ENCODE measurements at places on chromosomes 12 and 14.

DNA sequence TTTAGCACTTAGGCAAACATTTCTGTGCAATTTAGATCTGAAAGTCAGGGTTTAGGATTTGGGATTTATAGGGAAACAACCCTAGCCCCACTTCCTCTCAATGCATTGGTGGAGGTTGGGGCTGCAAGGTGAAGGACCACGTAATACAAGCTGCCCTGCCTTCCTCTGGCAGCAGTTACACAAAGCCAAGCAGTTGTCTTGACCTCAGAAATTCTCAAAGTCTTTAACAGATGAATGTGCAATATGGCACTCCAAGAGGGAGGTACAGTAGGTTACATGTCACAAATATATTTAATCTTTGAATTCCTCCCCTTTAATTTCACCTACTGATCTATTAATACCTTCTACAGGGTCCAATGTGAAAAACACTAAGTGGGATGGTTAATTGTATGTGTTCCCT is 23.9 kb downstream of the IFNG-AS1 start:
- no peak for DNase-seq

DNA sequence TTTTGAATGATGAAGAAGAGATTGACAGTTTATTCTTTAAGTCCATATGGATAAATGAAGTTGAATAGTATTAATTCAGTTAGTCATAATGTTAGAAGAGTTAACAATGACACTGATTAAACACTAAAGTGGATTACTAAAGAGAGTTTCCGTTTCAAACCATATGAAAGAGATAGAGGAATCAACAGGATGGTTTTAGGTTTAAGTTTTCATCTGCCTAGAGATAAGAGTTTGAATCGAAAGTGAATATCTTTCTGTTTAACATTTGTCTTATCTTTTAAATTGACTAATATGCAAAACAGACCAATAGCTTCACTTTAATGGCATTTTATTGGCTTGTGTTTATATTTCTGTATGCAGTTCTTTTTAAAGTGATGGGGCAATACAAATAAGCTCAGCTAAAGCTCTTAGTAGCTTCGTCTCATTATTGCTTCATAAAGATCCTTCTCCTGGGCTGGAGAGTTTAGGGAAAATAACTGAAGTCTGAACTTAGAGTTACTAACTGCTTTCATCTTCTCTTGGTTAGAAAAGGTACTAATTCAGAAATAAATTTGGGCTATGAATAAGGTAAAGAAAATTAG is 66.0 kb downstream of the MIPOL1 start:
- no peak for DNase-seq

DNA sequence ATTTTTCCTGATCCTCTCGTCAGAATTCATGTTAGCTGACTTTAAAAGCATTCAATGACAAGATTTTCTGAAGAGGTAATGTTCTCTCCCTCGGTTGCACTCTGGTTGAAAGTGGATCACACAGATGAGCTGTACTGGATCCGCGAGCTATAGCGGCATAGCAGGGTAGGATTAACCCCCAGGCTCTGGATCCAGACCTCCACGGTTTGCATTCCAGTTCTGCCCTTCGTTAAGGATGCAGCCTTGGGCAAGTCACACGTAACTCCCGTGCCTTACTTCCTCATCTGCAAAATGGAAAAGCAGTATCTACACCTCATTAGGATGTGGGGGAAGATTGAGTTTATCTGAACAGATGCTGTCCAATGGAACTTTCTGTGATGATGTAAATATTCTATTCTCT is 13.8 kb downstream of the CCDC92 start:
- no peak for DNase-seq

- no peak for DNase-seq
Measured at GRCh38 chr12:20154052-20154451, 214.3 kb upstream of the PDE3A start.

- no peak for DNase-seq
Measured at GRCh38 chr14:99057576-99058083, 214.4 kb downstream of the BCL11B start.

DNA sequence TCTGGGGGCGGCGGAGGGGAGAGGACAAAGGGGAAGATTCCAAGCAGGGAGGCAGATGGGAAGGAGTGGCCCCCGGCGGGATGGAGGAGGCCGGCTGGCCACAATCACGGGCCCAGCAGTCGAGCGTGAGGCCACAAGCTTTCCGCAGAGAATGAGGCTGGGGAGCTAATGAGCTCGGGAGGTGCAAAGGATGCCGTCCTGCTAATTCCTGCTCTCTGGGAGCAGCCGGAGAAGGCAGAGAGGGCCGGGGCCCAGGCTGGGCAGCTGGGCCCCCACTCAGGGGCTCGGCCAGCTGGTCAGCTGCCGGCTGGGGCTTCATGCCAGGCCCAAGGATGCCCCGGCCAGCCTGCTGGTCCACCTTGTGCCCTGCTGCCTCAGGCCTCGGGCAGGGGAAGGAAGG is 98.1 kb upstream of the LHX5 start:
- DNase-seq: no peak

DNA sequence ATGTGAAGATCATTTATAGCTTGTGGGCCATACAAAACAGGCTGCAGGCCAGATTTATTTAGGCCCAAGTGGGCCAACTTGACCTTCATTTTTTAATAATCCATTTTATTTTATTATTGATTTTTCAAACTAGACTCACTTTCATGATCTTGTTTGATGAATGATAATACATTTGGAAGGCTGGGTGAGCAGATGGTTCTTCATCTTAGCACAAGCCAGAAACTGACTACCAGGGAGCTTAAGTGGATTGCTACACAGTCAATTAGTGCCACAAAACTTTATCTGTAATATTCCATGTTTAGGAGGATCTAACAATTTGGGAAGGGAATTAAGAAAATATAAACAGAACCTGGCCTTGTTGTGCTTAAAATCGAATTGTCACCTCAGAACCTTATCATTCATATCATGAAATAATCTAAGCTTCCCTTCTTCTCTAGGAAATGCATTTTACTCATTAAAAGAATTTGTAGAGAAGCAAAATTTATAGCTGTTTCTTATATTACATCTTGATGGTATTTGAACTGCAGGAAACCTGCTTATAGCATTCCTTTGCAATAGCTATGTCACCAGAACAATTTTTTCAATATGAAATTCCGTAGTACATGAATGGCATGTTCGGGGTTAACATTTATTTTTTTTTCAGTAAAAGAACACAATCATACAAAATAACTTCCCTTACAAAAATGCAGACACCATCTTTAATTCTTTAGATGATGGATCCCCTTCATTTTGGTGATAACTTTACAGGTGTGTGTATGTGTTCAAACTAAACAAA is 62.0 kb upstream of the CSRP2 start:
- no peak for DNase-seq

DNA sequence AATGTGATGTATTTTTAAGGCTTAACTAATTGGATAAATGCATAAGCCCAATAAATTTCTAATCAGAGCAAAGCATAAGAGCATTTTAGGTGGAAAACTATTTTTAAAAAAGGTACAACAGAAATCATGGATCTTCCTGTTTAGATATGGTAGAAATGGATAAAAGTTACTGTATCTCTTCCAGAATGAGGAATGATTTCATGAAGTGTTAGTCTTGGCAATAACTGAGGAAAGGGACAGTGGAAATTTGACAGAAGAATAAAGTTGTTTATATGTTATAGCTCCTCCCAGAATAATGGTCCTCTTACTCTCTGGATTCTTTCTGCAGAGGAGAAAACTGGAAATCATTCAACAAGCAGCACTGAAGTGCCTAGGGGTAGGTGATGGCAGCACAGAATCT is 32.4 kb upstream of the BMAL2 start:
- no peak for DNase-seq

DNA sequence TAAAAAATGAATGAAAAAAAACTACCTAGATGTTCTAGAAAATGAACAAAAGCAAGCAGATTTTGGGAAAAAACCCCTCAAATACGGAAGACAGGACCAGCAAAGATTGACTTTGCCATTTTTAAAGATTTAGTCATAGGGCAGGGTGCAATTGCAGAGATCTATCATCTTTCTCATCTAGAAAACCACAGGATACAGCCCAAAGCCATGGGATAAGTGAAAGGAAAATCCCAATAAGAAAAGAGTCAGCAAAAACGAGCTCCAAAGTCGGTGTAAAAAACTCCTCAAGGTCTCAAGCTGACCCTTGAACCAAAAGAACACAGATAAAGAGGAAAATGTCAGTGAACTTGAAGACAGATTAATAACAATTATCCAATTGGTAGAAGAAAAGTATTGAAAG is 28.0 kb downstream of the CEP290 start:
- DNase-seq: no peak

DNA sequence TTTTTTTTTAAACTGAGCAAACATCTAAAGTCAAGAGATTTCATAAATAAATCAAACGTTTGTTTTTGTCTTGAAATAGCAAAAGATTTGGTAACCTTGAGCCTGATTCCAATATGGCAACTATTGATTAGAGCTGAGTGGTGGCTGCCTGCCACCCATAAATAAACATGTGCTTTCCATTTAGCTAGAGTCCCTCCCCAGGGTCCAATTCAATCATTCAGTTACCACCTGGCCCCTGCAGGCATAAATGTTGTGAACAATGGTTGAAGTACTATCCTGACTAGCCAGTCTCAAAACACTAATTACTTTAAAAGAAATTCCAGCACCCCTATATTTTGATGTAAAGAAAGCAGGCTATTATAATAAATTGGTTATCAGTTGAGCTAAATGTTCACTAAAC is 129.7 kb upstream of the GRIP1 start:
- no peak for DNase-seq

DNA sequence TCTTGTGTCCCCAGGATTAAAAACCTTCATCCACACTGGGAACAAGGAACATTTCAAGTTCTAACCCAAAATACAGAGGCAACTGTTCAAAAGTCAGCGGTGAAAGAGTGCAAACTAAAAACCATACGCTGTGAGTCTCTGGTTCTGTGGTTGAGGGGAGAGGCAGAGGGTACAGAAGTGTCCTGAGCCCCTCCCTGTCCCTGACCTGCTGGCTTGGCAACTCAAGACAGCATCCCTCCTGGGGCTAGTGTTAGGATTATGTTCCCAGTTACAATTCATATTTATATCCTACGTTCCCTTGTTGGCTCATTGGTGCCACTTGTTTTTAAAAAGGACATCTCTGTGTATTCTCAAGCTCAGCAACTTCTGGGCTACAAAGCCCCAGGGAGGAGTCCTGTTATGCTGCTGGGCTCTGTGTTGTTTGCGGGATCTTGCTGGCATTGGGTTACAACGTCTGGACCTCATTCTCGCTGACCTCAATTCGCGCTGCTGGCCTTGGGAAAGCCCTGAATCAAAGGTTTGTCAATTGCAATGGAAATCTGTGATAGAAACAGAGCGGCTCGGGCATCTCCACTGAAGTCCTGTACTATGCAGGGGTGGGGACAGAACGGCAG is 420.8 kb downstream of the FUT8 start:
- no peak for DNase-seq

DNA sequence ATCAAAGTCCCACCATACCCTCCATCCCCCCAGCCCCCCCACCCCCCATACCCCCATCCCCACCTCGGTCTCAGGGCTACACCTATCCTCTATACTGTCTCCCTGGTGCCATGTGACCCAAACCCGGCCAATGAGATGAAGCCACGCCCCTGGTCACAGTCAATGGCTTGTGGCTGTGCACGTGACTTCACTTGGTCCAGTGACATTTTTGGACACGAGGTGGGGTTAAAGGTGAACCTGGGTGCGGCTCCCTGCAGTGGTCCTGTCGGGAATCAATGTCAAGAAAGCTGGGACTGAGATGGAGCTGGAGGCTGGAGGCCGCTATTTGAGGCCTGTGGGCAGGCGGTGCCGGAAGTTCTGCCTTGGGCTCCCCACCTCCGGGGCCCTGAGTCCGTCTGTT is 100.7 kb upstream of the MAP1LC3B2 start:
- DNase-seq: no peak

DNA sequence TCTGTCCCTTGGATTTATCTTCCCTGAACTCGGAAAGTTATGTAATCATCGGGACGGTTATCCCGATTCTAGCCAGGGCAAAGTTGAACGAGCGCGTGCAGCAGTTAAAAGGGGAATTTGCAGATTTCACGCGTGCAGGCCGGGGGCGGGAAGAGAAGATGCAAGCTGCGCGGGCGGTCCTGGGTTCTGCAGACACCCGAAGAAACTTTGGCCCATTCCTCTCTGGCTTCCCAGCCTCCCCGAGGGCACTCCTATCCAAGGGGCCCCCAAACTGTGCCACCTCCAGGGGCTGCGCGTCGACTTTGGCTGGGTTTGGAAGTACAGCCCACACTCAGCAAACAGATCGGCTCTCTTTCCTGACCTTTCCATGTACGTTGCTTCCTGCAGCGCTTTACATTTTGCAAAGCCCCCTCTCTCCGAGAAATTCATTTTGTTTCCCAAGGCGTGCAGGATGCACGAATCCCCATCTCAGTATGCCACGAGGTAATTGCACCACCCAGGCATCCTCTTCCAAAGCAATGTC is 941 bp upstream of the PPP1CC start:
- DNase-seq: peak; percentile 21

DNA sequence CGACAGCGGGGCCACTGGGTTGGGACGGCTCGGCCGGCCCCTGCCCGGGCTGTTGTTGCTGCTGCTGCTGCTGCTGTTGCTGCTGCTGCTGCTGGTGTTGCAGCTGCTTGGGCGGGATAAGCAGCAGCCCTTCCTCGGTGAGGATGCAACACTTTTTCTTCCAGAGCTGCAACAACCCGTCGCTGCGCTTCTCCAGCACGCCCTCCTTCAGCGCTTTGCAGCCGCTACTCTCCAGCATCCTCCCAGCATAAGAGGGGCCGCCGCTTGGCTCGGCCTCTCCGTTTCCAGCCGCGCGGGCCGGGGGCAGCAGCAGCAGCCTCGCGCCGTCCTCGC is 529 bp downstream of the PHLDA1 start:
- peak; percentile 72 for DNase-seq

DNA sequence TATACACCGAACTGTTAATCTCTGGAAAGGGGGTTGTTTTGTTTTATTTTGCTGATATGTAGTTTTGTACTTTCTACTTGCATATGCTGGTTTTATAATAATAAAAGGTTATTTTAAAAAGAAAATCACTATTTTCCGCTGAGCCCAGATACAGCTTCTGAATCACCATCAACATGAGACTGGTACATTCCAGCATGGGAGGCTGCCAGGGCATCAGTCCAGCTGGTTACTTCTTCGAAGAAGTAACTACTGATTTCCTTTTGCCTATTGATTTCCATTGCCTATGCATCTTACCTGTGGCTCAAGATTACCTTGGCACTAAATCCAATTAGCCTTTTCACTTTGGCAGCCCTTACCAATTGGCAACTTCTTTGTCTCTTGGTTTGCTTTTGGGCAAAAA is 11.7 kb upstream of the OSBPL8 start:
- no peak for DNase-seq

DNA sequence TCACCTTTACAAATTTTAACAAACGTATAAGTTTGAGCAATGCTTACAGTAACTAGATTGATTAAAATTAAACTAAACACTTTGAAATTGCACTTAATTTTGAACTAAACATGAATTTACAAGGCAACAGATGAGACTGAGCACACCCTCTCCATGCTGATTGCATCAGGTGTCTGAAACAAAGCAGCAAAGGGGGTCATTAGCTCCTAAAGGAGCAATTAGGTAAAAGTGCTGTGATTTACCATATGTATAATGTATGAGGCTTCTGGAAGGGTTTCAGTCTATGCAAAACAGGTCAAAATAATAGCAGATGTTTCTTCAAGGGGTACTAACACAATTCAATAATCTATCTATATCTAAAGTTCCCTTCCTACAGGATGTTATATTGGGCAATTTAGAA is 98.8 kb upstream of the LMNTD1 start:
- no peak for DNase-seq
